ENCODE measurements at places on chromosomes 12 and 14.
A peak's percentile ranks its signal among the peaks of the same experiment; 100 is the strongest.

GRCh38 chr12:62817556-62818271, 117.2 kb downstream of the PPM1H start:
- no peak for DNase-seq

DNA sequence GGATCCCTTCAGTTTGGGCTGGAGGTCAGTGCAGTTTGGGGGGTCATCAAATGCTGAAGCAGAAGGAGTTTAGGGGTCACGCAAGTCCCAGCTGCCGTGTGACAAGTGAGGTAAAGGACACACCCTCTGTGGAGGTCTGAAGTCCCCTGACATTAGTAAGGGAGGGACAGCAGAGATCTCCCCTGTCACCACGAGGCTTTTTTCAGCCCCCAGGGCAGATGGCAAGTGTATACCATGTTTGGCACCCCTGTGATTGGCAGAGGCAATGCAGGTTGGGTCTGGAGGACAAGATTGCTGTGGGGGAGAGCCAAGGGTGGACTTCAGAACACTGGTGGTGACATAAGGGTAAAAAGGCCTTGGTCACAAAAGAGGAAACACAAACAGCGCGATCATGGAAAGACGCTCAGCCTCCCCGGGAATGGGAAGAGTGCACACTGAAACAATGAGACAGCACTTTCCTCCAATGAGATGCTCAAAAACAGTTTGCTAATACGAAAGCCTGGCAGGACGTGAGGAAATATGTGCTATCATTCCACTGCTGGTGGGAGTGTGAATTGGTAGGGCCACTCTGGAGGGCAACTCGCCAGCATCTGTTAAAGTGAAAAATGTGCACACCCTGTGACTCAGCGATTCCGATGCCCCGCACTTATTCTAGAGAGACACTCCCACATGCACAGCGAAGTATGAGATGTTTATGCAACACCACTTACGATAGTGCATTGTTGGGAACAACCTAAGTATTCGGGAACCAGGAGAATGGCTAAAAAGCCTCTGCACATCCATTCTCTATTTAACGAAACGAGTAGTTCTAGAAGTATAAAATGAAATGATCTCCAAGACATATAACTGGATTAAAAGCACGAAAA, 14.4 kb upstream of the CD27 start:
- peak; percentile 89 for DNase-seq

GRCh38 chr12:19198272-19198671, 68.7 kb downstream of the PLEKHA5 start:
- DNase-seq: no peak

DNA sequence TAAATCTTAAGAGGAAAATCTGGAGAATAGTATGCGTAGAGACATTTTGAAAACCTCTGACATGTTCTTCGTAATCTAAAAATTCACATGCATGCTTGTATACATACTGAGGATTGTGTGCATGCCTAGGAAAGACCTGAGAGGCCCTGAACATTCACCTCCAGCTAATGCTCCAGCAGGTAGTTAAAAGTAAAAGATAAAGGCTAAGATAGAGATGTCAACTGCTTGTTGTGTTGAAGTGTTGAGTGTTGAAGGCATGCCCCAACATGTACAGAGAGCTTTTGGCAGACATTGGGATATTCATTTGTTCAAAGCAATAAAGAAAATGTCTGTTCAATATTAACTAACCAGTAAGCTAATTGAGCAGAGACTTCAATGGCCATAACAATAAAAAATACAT, 118.6 kb upstream of the SYT1 start:
- DNase-seq: no peak

- peak; percentile 46 for DNase-seq
These were observed 1392.4 kb upstream of the TMEM132C start for GRCh38 chr12:126874427-126875026.

- DNase-seq: no peak
These were observed 138.7 kb downstream of the PHLDA1 start for GRCh38 chr12:75892731-75893408.

DNA sequence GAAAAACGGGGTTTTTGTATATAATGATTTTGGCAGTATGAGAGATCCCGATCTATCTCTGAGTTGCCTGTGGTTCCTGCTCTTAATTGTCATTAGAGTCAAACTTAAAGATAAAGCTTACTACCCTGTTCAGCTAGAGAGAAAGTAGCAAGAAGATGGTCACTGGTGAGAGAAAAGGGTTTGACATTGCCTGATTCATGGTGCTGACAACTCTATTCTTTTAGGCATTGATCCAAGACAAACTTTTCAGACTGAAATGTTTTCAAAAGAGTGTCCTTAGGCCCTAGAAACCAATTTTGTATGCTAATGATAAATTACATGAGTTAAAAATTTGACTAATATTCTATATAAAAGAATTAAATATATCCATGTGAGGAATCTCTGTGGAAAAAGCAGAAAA, 35.1 kb downstream of the PELI2 start:
- no peak for DNase-seq

GRCh38 chr12:54017027-54017788, 8.4 kb downstream of the HOXC8 start:
- DNase-seq: peak; percentile 86

DNA sequence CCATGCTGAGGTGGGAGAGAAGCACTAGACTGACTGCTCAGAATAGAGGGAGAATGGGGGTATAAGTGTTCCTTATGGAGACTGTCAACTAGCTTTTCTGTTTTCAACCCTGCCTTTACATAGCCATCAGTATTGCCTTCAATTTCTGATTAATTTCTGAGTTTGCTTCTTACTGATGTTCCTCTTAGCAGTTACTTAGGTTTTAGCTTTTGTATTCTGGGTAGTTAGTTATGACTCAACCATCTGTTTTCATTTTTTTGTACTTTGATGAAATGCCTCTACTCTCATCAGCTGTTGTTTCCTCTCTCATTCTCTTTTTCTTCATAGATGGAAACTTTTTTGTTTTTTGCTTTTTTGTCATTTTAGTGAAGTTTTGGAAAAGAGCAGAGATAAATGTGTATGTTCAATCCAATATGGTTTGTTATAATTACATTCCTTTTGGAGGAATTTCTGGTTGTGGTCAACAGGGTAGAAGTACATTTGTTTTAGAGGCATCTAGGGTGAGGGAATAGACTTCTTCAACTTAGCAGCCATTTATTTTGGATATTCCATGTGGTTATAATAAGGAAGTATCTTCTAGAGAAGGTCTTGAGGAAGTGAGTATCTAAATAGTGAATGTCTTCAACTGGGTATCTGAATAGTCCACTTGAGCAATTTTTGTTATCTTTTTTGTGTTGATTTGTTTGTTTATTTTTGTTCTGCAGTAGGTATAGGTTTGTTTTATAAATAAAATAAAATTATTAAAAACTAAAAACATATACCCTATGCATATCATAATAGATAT, 29.6 kb downstream of the PMCH start:
- DNase-seq: no peak

- DNase-seq: no peak
These were observed 108.7 kb downstream of the PTGER2 start for GRCh38 chr14:52422650-52423356.

DNA sequence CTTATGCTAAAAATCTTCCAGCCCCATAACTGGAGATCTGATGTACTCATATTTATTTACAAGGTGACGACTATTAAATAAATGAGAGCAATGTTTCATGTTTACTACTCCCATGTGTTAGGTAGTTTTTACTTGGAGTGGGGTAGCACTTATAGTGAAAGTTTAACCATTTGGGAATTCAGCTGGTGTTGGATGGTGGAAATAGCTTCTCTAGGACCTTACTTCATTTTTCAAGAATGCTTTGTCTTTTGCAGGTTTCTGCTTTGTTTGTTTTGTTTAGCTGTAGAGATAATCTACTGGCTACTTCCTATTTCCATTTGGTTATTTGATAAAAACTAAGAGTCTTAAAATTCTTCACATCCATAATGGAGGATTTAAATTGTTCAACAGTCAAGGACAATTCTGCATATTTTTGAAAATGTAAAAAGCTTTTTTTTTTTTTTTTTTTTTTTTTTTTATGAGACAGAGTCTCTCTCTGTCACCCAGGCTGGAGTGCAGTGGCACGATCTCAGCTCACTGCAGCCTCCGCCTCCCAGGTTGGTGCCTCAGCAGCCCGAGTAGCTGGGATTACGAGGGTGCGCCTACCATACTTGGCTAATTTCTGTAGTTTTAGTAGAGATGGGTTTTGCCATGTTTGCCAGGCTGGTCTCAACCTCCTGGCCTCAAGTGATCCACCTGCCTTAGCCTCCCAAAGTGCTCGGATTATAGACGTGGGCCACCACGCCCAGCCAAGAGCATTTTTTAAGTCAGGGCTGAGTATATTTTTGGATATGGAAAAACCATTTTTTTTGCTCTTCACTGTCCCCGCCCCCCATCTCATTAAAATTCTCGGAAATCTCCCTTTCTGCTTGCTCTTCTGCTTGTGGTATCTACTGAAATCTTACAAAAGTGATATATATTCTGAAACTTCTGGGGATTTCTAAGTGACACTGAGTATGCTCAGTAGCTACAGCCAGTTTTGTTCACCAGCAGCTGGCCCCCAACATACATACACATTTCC, 1.4 kb upstream of the ABCD2 start:
- no peak for DNase-seq

DNA sequence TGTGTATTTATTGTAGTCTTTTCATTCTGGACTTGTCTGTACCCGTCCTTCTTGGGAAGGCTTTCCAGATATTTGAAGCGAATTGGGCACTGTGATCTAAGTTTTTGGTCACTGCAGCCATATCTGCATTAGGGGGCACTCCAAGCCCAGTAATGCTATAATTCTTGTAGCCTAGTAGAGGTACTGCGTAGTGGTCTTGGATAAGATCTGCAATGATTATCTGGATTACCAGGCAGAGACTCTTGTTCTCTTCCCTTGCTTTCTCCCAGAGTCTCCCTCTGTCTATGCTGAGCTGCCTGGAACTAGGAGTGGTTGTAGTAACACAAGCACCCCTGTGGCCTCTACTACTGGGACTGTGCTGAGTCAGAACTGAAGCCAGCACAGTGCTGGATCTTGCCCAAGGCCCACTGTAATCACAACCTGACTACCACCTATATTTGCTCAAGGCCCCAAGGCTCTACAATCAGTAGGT, 30.0 kb downstream of the SLC38A2 start:
- DNase-seq: no peak

GRCh38 chr12:8449355-8449859, 6.4 kb upstream of the CLEC6A start:
- no peak for DNase-seq

GRCh38 chr12:84924981-84925380, 12.4 kb upstream of the SLC6A15 start:
- DNase-seq: no peak

- no peak for DNase-seq
These were observed 98.6 kb downstream of the SYNE2 start for GRCh38 chr14:63951429-63951828.

GRCh38 chr14:69879175-69880043, at the start of gene SMOC1:
TSS of gene SMOC1 (plus strand) at chr14:69879416. CDS start at chr14:69879679, 263 bp downstream.
- peak; percentile 87 for DNase-seq

DNA sequence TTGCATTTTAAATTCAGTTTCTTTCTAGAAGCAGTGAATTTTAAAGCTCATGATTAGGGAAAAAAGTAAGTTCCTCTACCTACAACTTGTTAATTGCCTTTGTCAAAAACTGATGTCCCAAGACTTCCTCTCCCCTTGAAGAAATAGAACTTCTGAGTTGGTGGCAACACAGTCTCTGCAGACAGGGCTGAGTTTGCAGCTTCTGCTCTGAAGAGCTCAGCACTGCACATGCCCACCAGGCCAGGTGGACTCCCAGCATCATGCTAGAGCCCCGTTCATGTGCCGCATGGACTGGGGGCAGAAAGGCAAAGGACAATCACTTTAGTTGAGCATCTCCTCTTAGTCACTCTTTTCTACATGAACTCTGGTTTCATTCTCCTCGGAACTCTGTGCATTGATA, 620.1 kb downstream of the VRK1 start:
- DNase-seq: no peak

GRCh38 chr12:70854138-70854537, 66.4 kb downstream of the PTPRR start:
- DNase-seq: no peak

DNA sequence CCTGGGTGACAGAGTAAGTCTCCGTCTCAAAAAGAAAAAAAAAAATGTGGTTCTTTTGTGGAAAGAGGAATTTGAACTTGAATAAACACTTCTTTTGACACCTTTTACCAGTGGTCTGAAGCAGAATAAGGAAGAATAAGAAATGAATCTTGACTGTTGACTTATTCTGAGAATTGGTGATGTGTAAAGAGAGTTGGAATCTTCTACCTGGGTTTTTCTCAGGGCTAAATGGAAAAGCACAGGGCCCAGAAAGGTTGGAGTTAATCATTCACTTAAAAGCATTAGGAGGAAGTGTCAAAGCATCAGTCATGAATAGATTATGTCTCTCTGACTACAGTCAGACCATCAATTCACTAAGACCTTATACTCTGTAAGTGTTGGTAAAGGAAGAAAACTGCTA, 13.9 kb downstream of the PNMA1 start:
- no peak for DNase-seq

DNA sequence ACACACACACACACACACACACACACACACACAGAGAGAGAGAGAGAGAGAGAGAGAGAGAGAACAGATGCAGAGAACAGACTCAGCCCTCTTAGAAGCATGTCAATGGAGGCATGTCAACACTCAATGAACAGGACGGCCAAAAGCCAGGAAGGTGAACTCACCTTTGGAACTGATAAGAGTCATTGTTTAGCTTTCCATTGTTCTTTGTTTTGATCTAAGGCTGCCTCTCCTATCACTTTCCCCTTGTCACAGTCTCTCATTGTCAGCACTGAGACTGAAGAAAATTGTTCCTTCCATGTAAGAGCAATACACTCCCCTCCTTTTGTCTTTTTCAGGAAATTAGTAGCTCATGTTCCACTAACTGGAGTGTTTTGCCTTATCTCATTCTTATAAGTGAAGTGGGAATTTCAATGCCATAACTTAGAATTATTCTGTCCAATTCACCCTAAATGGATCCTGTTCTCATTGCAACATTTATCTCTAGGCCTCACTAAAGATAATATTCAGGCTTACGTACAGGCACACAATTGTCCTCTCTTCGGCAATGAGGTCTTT, 218.0 kb downstream of the DUSP6 start:
- DNase-seq: no peak

DNA sequence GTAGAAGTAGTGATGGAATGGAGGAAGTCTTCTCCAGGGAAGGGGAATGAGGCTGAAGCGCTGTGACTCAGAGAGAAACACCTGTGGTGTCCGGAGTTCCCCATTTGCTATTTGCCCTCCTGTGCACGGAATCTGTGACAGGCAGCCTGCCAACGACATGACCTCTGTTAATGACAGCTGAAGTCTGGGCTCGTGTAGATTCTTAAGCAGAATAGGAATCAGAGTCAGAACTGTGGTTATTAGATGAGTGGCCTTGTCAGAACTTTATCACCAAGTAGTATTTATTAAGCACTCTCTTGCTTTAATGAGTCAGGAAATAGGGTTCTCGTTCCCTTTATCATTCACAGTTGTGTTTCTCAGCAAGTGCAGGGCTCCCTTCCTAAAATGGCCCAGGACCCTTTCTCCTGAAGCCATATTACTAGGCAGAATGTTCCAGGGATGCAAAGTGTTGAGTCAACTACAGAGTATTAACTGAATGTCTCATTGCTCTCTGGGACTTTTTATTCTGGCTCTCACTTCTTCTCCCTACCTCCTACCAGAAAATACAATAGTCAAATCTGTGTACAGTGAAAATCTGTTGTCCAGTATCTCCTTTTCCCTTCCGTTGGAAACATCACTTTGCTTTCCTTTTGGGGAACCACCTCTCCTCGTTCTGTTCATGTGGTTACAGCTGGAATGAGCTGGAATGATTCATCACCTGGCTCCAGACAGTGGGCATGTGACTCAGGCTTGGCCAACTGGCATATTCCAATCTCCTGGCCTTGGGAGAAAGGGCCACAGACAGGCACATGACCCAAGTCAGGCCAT, 77.8 kb upstream of the MAX start:
- peak; percentile 65 for DNase-seq

- peak; percentile 67 for DNase-seq
These were observed at the start of gene MGP for GRCh38 chr12:14885718-14886221. TSS of gene MGP (minus strand) at chr12:14885854. CDS start at chr12:14885791, 63 bp downstream.

- DNase-seq: no peak
These were observed 26.4 kb downstream of the ACTN1 start for GRCh38 chr14:68952531-68953195.

Data from psoas muscle (tissue), 8 donors.